ENCODE measurements at places on chromosomes 5 and 9.

DNA sequence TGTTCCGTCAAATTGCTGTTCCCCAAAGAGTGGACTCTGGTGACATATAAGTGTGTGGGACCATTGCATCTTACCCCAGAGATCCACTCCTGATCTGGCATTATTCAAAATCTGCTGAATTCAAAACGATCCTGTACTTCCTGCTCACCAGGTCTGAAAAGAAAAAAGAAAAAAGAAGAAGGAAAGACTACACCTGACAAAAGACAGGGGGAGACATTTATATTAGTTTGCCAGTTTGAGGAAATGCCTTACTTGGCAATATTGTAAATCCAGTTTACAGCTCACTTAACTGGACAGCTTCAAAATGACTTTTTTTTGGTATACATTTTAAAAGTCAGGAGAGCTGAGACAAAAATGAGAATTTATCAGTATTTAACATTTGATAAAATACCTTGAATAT, 15.0 kb upstream of the GRHPR start:
- no peak for DNase-seq

DNA sequence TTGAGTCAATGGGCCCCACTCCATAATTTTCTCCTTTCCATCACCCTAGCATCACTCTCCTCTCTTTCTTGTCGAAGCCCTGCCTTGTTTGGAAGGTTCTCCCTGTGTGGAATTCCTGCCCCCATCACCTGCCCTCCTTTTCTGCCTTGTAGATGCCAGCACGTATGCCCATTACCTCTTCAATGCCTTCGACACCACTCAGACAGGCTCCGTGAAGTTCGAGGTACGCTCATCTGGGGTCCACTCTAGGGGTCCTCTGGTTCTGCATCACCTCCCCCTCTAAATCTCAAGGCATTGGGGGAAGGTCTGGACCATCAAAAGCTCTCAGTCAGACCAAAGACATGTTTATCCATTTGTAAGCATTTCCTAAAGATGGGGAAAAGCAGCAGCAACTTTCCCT, 61.8 kb upstream of the GABRP start:
- DNase-seq = no peak

GRCh38 chr5:52725808-52726207, 61.9 kb upstream of the ITGA1 start:
- no peak for DNase-seq

GRCh38 chr5:23411994-23412393, 95.4 kb upstream of the PRDM9 start:
- no peak for DNase-seq

- DNase-seq = no peak
Measured at GRCh38 chr5:102830241-102830640, 75.1 kb downstream of the PAM start.

Data from T-helper 2 cell (primary cell).